Occipital lobe (tissue), 3 donors: ENCODE measurements at places on chromosomes 11 and 22.
A peak's percentile ranks its signal among the peaks of the same experiment; 100 is the strongest.

DNA sequence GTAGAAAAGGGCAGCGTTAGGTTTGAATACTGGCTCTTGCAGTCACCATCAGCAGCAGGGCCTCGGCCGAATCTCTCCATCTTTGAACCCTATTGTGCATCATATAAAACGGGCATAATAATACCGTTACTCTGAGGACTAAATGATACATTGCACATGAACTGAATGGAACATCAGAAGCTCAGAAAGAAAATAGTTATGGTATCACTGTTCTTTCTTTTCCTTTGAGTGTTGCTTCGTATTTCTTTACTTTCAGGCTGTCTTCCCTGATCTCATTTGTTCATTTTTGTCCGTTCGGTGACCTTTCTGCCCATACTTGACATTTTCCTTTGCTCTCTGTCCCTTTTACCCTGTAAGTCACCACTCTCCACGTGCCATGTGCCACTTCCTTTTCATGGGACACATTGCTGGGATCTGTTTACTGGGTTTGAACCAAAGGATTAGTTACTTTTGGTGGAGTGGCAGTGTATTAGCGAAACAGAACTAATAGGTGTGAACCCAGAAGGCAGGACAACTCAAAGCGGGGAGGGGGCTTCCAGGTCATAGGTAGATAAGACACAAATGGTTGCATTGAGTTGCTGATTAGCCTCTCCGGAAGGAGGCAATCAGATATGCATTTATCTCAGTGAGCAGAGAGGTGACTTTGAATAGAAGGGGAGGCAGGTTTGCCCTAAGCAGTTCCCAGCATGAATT, 717 bp upstream of the ZNF202 start:
- DNase-seq: no peak

DNA sequence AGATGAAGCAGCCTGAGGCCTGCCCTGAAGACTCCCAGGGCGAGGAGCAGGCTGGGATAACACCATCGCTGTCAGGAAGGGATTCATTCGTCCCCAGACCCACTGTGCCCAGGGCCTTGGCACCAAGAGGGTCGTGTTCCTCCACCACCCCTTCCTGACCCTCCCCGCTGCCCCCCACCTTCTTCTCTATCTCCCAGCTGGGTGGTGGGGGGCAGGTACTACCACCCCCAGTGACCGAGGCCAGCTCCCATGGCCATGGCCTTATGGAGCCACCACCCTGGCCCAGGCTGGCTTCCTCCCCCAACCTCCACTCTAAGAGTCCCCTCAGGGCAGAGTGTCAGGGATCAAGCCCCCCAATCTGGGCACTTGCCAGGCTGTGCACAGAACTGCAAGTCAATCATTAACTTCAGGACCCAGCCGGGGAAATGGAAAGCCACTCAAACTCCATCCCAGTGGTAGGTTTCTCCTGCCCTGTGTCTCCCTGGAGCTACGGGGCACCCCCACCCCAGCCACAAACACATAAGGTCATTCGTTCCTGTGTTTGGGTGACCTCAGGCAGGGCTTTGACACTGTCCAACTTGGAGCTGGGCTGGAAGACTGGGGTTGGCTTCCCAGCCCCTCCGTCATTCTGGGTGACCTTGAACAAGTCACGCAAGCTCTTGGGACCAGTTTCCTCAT, 33.3 kb upstream of the WNT11 start:
- DNase-seq: no peak

GRCh38 chr22:42947211-42947990, 67.5 kb downstream of the PACSIN2 start:
- DNase-seq: no peak

DNA sequence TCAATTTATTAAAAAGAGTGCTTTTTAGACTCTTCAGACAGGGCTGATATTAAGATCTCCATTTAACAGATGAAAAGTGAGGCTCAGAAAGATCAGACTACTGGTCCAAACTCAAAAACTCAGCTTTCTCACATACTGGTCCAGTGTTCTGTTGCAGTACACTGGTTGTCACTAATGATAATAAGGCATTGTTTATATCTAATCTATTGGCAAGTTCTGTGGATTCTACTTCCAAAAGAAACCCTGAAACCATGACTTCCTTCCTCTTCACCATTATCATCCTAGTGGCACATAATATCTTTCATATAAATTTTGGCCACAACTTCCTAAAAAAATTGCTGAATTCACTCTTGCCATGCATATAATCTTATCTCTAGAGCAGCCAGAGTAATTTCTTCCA, 36.9 kb downstream of the F2 start:
- no peak for DNase-seq

GRCh38 chr22:50217543-50218152, 16.8 kb downstream of the SELENOO start:
- DNase-seq: no peak

DNA sequence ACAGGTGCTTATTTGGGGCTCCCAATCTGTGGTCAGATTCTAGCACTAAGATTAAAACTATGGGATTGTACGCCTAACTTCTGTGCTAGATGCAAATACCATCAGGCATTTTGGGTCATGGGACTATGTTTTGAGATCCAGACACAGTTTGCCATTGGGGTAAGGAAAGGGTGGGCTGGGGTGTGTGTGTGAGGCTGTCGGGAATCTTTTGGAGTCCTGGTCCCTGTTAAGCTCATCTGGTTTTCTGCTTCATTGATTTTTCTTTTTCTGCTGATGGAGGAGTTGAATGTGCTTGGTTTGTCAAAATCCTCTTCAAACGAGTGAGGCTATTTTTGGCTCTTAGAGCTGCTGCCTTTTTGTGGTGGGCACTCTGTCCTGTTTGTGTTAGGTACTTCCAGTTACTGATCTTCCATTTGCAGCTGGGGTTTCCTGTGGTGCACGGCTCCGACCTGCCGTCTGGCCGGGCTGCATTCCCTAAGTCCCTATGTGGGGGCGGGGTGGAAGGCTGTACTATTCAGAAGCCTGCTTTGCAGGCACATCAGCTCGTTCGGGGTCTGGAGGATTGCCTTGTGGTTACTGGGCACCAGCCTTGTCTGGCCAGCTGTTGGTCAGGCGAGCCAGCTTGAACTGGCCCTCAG, 2.9 kb downstream of the BCR start:
- DNase-seq: peak; percentile 58

GRCh38 chr22:31508536-31508935, 12.2 kb downstream of the SFI1 start:
- DNase-seq: no peak

GRCh38 chr11:12695873-12696272, 21.7 kb downstream of the TEAD1 start:
- DNase-seq: no peak

DNA sequence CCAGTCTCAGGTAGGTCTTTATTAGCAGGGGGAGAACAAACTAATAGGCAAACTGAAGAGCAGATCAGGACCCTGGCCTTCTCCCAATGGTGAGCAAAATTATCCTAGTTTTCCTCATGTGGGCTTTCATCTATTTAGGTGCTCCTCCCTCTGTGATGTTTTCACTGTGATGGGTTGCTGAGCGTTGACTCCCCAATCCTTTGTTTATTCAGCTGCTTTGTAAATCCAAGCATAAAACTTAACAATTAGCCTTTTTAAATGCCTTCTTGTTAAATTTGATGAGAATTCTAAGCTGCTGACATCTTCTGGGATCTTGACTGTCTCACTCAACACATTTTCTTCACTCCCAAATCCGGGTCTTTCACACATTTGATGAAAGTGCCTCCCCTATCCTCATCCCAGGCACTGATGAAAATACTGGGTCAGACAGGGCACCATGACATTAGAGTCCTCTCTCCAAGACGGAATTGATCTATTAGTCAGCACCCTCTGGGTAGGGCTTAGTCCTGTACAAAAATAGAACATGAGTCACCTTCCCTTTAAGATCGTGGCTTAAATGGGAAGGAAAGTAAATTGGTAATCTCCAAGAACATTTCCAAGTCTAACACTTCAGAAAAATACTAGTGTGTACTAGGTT, 199.3 kb upstream of the ISX start:
- DNase-seq: no peak

- DNase-seq: no peak
These were observed 5.1 kb downstream of the PATE2 start for GRCh38 chr11:125773516-125773915.

- DNase-seq: no peak
These were observed 698.7 kb upstream of the ANO3 start for GRCh38 chr11:25633230-25633629.

GRCh38 chr11:2586087-2586792, 113.6 kb downstream of the KCNQ1OT1 start:
- no peak for DNase-seq

GRCh38 chr11:122853971-122854446, 15.7 kb downstream of the CRTAM start:
- DNase-seq: no peak

- no peak for DNase-seq
These were observed 1.7 kb downstream of the PPFIBP2 start for GRCh38 chr11:7515447-7515886.

DNA sequence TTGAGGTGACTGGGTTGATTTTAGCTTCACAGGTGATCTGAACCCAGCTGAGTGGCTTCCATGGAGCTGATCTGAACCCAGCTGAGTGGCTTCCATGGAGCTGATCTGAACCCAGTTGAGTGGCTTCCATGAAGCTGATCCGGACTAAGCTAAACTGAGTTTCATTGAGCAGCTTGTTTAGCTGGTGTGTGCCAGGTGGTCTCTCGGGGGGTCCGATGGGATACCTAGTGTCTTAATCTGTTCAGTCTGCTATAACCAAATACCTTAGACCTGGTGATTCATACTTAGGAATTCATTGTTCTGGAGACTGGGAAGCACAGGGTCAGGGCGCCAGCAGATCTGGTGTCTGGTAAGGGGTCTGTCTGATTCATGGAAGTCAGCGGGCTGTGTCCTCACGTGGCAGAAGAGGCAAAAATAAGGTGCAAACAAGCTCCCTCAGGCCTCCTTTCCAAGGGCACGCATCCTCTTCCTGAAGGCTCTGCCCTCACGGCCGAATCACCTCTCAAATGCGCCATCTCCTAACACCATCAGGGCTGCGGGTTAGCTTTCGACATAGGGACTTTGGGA, 52.5 kb upstream of the KCNQ1OT1 start:
- no peak for DNase-seq

- DNase-seq: no peak
These were observed 295.2 kb downstream of the GRM5 start for GRCh38 chr11:88770475-88771079.

DNA sequence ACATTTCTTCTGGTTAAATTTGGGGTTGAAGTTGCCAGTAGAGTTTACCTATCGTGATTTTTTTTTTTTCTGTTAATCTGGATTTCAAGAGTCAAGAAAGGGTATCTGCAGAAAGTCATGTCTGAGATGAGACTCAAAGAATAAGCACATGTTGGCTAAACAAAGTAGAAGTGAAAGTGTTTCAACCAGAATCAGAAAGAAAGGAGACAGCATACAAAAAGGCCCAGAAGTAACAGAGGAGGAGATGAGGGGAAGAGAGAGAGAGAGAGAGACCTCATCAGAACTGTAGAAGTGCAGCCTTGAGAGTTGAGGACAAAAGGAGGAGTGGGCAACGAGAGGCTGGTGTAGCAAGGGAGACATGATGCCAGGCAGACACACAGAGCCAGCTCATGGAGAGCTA, 54.9 kb downstream of the SVIP start:
- no peak for DNase-seq

DNA sequence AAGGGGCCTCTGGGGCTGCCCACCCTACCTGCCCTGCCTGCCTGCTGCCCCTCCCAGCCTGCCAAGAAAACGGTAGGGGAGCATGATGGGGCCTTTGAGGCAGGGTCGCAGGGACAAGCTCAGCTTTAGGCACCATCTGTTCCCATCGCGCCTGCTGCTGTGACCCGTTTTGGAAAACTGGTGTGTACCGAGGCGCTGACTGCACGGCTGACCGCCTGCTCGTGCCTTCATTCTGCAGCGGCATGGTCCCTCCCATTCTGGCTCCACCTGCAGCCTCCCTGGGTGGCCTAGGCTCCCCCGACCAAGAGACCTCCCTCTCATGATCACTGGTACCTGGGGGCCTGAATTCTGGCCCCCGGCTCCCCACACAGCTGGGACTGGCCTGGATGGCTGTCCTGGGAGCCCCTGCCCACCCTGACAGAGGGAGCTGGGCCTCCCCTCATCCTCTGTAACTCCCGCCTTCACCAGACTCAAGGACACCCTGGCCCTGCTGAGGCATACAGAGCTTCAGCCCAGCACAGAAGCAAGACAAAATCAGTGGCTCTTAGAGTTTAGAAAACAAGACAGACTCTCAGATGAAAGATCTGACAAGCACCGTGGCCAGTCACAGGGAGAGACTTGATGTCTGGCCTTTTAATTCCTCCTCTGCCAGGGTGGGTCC, 6.5 kb upstream of the MYRF start:
- no peak for DNase-seq

- no peak for DNase-seq
These were observed 41.8 kb downstream of the GNB1L start for GRCh38 chr22:19812910-19813309.

GRCh38 chr22:32232191-32232830, 22.8 kb downstream of the SLC5A4 start:
- DNase-seq: no peak

GRCh38 chr11:79049741-79050179, 391.1 kb downstream of the TENM4 start:
- no peak for DNase-seq

DNA sequence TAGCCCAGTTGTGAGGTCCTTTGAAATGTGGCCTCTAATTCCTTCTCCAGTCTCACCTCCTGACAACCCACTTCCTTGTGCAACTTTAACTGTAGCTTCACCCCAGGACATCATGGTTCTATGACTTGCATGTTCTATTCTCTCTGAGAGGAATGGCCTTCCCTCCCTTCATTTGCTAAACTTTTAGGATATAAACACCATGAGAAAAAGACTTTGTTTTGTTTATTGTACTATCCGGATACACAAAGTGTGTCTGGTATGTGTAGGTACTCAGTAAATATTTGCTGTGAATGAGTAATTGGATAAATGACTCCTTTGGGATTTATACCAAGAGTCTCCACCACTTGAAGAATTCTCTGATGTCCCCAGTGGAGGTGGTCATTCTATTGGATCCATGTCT, 547.6 kb downstream of the INSC start:
- no peak for DNase-seq

DNA sequence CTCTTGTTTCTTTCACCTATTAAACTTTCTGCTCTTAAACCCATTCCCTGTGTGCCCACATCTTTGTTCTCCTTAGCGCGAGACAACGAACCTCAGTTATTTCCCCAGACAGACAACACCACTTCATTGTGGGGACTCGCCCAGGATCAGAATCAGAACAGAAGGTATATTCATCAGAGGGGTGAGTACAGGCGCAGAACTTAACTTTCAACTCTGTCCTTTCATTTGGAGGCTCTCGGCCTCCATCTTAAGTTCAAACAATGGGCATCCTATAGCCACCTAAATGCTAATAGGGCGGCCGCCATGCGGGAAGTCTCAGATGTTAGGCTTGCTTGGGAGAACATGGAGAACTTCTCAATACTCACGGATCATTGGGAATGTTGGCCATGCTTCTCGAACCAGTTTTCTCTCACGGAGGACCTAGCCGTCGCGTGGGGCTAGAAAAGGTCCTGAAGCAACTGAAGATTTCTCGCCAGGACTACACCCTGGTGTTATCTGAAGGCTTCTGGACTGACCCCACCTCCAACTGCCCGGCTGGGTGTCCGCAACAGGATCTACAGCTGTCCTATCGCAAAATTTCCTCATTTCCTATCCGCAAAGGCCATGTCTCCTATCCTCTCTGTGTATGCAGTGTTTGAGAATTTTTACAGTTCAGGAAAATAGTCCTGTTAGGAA, 13.4 kb upstream of the HYLS1 start:
- no peak for DNase-seq

- DNase-seq: peak; percentile 58
These were observed 19.8 kb downstream of the PTDSS2 start for GRCh38 chr11:469684-470560.
